ENCODE measurements at places on chromosomes 1 and 21.
A peak's percentile ranks its signal among the peaks of the same experiment; 100 is the strongest.

GRCh38 chr1:159839116-159839849 lies 12.6 kb downstream of the SLAMF8 start:
- DNase-seq, result peak; percentile 18

DNA sequence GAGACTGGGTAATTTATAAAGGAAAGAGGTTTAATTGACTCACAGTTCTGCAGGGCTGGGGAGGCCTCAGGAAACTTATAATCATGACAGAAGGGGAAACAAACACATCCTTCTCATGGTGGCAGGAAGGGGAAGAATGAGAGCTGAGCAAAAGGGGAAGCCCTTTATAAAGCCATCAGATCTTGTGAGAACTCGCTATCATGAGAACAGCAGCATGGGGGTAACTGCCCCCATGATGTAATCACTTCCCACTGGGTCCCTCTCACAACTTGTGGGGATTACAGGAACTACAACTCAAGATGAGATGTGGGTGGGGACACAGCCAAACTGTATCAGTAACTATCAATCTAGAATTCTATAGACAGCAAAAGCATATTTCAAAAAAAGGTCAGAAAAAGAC lies 64.7 kb upstream of the ACTRT2 start:
- DNase-seq, result no peak

- DNase-seq, result no peak
These were observed 690.5 kb upstream of the NR5A2 start for GRCh38 chr1:199336745-199337640.

- no peak for DNase-seq
These were observed 16.0 kb upstream of the TDRD10 start for GRCh38 chr1:154485910-154486496.

DNA sequence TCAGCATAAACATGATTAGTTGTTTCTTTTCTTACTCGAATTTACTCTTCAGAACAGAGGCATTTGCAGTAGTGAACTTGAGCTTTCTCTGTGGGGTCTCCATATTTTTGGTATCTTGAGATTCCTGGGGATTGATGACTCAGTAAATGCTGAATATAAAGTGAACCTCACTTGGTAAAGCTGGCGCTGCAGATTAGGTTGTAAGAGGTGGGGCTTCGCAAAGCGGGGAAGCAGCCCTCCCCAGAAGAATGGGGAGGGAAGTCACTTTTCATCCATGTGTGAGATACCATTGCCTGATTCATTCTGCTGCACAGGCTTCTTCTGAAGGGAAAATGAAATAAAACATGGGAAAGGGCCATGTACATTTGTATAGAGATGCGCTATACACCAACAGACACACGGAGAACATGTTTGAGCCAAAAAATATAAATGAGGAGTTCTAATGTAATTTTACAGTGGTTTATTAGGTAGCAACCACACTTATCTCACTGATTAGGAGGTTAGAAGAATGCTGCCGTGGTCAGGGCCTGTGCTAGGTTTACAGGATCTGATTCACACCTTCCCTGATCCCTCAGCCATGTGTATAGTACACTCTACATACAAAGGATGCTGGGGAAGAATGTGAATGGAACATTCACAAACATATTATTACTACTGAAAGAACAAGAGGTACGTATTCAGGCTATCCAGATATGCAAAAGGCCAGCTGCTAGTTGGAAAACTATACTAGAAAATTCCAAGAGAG lies 63.5 kb downstream of the DNTTIP2 start:
- DNase-seq, result no peak

GRCh38 chr1:6423321-6423999 lies 1.1 kb upstream of the ESPN start:
- DNase-seq, result peak; percentile 87

DNA sequence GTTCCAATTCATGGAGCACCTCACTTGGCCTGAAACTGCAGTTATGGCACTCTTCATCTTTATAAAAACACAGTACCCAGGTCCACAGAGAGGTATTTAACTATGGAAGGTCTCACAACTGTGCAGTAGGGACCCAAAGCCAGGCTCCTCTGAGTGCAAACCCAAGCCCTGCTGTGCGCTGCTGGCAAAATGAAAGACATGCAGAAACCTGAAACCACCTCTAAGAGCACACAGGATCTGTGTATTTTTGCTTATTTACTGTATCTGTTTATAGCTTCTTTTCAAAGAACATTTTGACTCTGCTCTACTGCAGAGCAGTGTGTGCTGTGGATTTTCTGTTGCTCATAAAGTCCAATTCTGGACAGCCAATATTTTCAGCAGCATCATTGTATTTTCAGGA lies 166.6 kb downstream of the DSCAM start:
- DNase-seq, result no peak

DNA sequence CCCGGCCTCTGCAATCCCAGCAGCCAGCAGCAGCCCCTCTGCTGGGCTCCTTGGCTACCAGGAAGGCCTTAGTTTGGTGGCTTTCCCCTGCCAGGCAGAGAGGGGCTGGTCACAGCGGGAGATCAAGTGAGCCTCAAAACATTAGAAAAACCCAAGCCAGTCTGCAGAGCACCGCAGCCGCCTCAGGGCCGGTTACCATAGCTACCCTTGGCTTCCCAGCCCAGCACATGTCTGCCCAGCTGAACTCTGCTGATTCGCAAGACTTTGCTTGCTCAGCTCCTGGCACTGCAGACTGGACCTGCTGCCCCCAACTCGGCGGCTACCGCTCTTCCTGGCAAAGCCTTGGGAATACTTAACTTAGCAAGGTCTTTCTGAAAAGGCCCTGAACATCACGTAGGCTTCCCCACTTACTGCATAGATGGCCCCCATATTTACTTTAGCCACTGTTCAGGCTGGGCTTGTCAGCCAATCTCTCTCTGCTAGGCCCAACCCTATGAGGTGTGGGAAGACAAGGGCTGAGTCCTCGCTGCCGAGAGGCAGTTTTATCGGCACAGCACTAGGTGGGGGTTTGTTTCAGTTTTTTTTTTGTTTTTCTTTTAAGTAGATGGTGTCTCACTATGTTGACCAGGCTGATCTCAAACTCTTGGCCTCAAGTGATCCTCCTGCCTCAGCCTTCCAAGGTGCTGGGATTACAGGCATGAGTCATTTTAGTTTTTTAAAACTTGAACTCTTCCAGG lies 28.6 kb upstream of the PLEKHG5 start:
- no peak for DNase-seq

DNA sequence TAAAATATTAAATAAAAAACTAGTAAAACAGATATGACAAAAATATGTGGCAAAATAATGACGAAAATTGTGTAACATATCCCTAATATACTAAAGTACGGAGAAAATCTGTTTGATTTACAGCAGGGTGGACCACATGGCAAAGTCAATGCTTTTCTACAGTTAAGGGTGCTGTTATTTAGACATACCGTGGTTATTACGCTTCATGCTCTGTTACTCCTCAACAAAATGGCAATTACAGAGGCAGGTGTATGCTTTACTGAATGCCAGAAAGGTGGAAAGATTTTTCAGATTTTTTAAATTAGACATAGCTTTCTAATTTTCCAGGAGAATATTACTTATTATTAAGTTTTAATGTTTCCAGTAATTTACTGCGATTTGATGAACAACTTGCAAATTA lies 343.9 kb upstream of the DPYD start:
- DNase-seq, result no peak

- DNase-seq, result peak; percentile 82
These were observed 14.0 kb upstream of the DISC1 start for GRCh38 chr1:231612393-231613089.

DNA sequence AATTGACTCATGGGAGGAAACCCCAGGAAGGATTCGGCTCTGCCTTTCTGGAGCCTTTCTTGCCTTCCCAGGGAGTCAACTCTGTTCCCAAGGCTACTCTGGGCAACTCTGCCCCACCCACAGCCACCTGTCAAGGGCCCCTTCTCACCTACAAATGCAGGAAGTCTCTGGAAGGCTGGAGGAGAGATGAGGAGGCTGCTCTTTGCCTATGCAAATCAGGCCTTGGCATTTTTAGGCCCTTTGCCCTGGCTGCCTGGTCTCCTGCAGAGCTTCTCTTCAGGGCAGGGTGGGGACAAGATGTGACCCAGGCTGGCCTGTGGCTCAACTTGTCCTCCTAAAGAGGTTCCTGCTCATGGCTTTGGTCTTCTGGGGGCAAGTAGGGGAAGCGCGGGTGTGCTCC lies 5.4 kb downstream of the SLC6A9 start:
- DNase-seq, result no peak

- no peak for DNase-seq
These were observed at the start of gene BLACAT1 for GRCh38 chr1:205455581-205456382. TSS of gene BLACAT1 (minus strand) at chr1:205456045.

GRCh38 chr1:108478429-108479015 lies 28.4 kb downstream of the NBPF6 start:
- no peak for DNase-seq

- no peak for DNase-seq
These were observed 96.4 kb upstream of the HOOK1 start for GRCh38 chr1:59718064-59718988.

DNA sequence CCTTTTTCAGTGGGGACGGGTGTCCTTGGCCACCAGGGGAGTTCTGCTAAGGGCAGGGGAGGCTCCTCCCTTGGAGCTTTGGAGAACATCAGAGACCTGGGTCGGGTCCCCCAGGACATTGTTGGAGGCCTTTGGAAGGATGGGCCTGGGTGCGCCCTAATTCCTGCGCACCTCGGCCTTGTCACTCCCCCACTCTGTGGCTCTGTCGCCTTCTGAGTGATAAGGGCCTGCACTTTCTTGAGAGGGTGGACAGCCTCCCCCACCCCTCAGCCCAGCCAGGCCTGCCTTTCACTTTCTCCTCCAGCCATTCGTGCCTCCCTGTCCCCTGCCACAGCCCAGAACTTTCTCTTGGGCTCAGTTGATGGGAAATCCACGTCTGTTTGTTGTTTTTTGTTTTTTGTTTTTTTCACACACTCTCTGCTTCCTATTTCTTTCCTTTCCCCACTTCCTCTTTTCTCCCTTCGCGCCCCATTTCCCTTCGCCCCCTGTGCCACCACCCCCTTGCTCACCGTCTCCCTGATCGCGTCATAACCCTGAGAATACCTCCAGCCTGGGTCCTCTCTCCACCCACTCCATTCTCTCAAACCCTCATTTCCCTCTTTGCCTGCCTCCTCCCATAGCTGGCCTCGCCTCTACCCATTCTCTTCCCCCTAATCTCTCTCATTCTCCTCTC lies 85.6 kb downstream of the PAX7 start:
- DNase-seq, result no peak

- DNase-seq, result no peak
These were observed 884 bp downstream of the LHX4 start for GRCh38 chr1:180230791-180231505.

DNA sequence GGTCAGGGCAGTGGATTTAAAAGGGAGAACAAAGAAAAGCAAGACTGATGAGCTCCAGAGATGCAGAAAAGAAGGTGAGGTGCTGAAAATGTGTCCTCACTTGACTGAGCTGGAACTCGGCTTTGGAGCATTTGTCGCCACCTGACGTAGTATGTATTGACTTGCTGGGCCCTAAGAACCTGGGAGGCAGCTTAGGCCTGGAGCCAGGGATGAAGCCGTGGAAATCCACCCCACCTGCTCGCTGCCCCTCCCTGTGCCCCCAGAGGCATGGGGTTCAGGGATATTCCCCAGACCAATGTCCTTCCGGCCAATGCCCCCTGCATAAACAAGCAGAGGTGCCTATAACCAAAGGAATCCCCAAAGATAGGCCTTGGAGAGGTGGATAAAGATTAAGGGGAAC lies 14.3 kb downstream of the MRAP start:
- no peak for DNase-seq

DNA sequence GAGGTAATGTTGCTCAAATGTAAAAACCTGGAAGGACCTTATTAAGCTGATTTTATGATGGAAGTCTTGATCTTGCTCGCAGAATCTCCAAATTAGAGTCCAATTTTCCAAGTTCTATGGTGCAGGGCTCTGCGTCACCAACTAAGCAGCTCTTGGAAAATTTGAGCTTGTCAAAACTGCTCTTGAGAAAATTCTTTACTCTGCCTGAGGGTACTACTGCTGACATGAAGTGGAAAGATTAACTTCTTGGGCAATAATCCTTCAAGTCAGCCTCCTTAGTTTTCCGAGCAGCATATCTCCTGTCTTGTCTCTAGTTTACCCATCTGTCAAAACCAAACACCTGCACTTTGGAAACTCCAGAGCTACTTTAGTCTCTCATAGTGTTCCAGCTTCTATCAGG lies 293.7 kb downstream of the KCTD3 start:
- DNase-seq, result no peak

- DNase-seq, result no peak
These were observed 38.3 kb downstream of the UBASH3A start for GRCh38 chr21:42441963-42442362.

GRCh38 chr1:119136401-119136800 lies 4.1 kb downstream of the WARS2 start:
- DNase-seq, result no peak

GRCh38 chr1:220189750-220190347 lies 82.4 kb downstream of the RAB3GAP2 start:
- no peak for DNase-seq

- DNase-seq, result peak; percentile 38
These were observed 170.3 kb upstream of the DUSP10 start for GRCh38 chr1:221912230-221912629.

- DNase-seq, result no peak
These were observed 18.0 kb upstream of the ST3GAL3 start for GRCh38 chr1:43689289-43689688.

DNA sequence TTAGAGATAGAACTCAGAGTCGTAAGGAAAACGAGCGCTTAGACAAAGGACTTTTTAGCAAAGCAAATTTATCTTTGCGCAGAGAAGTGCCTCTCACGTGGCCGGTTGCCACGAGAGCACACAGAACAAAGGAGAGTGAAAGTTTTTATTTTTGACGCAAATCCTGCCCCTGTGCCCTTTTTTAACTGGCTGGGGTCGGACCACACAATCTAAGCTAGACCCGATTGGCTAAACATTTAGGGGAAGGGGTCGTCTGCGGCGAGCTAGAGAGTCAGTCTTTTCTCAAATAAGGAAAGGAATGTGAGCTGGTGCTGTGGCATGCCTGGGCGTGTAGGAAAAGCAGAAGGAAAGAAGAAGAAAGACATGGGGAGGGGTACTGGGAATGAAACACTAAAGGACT lies 2.4 kb downstream of the KRTAP10-2 start:
- DNase-seq, result no peak

- no peak for DNase-seq
These were observed 18.4 kb downstream of the PIGK start for GRCh38 chr1:77200806-77201205.

GRCh38 chr1:43532716-43533115 lies 2.0 kb downstream of the PTPRF start:
- DNase-seq, result no peak

DNA sequence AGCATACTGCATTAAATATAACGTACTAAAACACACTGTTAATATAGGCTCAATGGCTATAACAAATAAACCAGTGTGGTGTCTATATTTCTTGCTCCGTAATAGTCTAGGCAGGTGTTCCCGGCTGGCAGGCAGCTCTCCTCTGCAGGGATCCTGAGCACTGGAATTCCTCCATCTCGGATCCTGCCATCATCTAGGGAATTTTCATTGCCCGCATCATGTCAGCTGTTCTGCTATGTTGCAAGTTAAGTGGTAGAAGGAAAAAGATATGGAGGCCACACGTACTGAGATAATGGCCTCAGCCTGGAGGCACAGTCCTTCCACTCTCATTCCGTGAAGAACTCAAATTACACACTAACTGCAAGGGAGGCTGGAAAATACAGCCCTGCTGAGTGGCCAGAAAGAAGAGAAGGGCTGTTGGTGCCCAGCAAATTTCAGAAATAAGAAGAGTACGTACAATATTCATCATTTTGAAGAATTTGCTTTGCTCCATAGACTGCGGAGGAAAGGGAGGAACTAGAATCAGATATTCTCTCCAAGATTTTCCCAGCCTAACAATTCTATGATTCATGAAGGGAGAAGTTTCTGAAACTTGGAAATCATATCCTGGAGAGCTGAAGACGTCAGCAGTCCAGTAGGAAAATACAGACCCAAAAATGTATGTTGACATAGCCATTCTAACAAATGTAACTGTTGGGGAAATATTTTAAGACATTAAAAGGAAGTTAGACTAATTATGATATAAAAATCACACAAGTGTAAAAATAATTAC lies 263.3 kb downstream of the MRPL39 start:
- DNase-seq, result no peak
